ENCODE measurements at places on chromosomes 11 and 22. TPM values are rescaled to one million over a fixed set of nuclear protein-coding genes. Genes with fewer than 3 reads are reported as not detected.

DNA sequence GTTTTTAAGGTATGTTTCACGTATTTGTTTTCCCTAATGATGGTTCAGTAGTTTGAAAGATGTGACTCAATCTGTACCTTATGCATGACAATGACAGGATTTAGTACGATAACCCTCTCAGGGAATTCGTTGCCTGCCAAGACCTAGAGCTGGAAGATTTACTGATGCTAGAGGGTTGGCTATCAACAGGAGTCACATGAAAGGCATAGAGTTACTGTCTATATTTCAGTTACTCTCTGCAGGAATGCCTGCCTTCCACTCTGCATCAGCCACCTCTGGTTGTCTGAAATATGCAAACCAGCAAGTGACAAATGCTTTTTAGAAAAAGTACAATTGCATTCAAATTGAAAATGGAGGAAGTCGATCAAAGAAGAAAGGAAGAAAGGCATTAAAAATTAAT, 276.3 kb upstream of the RAG2 start:
- DNase-seq, result no peak

- DNase-seq, result no peak
Observed at GRCh38 chr11:5597953-5598352, 1.5 kb downstream of the TRIM6 start.

GRCh38 chr11:21414953-21415352, 745.6 kb downstream of the NELL1 start:
- no peak for DNase-seq

GRCh38 chr11:30387891-30388861, 65.3 kb downstream of the ARL14EP start:
- no peak for DNase-seq

DNA sequence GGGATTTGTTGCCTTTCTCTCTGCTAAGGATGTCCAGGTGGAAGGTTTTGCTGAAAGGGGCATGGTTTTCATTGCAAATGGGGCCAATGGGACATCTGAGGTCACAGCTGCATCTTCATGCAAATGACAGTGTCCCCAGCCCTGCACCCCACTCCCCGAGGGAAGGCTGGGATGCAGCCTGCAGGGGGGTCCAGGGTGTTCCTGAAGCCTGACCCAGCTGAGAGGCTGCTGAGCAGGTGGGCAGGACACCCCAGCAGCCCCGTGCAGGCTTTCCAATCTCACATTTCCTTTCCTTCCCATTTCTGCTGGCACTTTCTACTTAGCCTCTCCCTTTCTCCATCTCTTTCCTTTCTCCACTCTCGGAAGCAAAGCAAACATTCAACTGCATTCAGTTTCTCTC, 78.3 kb downstream of the SCN3B start:
- no peak for DNase-seq

- no peak for DNase-seq
Observed at GRCh38 chr11:16191868-16192240, 164.5 kb downstream of the SOX6 start.

DNA sequence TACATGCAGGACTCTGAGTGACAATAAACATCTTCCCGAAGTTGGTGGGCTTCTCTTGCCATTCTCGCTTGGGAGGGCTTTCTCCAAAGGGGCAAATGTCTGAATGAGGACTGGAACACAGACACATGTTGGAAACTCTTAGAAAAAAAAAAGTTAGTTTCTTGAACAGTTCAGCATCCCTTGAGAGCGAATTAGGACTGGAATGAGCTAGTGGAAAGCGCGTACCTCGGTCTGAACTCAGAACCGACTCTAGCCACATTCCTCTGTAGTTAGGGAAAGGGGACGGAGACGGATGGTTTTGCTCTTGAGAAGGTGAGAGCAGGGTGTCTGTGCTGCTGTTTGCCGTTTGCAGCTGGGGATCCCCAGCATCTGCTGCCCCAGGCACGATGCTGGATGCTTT, 517.3 kb downstream of the TBC1D22A start:
- DNase-seq, result no peak

DNA sequence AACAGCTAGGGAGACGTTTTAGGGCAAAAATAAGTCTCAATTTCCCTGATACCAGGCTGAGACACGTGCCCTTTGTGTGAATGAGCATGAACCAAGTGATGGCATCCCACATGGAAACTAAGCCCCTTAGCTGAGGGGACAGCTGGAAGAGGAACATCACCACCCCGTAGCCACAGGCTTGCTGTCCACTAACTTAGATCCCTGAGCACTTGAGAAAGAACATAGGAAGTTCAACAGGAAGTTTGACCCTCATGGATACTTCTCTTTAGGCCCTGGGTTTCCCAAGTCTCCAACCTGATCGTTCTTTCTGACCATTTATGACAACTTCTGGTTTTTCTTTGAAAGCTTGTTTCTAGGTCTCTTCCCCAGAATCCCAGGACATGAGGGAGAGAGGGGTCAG, 11.6 kb upstream of the CKAP5 start:
- DNase-seq, result no peak

DNA sequence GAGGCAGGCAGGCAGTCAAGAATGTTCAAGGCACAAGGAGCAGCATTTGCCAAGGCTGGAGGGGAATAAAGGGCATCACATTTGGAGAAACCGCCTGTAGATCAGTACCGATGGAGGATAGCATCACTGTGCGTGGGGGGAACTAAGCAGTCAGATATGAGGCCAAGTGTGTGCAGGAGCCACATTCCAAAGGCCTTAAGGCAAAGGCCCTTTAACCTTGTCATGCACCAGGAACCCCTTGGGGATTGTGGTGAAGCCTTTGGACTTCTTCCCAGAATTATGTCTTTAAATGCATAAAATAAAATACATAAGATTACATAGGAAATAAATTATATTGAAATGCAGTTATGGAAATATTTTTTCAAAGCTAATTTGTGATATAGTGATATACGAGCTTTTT, 532.1 kb downstream of the BUD13 start:
- peak; percentile 15 for DNase-seq

DNA sequence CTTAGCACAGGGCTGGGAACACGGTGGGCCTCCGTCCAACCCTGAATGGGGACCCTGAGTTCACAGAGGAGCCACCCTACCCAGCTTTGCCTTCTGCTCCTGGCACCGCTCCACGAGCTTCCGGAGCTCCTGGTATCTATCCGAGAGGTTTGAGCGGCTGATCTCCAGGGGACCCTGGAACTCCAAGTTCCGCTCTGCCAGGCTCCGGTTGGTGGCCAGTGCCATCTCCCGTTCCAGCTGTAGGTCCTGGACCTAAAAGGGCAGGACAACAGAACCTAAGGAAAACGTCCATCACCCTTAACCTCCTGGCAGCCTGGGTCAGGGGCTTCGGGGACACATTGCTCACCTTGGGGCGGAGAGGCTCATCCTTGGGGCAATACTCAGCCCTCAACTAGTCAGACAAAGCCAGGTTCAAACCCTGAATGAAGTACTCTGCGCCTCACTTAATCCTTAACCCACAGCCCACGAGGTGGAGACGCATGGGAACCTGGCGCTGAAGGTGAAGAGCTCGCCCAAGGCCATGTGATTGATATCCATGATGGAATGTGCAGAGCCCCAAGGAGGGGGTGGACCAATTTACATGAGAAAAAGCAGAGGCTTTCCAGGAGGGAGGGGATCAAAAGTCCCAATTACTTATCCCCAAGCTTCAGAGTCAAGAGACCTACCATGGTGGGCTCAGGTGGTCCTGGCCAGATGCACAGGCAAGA, 27.1 kb downstream of the VPS37C start:
- DNase-seq, result no peak

DNA sequence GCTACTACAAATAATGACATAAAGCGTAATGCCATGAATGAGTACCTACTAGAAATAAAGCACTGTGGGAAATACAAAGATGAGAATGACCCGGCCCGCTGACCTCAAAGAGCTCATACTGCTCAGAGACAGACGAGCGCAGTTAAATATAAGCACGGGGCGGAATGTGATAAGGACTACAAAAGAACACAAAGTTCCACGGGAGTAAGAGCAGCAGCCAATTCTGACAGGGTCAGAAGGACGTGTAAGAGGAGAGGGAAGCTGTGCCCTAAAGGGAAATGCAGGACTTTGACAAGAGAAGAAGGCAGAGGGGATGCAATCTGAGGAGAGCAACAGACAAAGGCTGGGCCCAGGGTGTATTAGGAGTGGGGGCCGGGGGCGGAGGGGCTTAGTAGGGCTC, 314.6 kb downstream of the LARGE1 start:
- no peak for DNase-seq

- no peak for DNase-seq
Observed at GRCh38 chr11:22626573-22627239, 1.1 kb upstream of the FANCF start.

GRCh38 chr11:13126430-13126829, 117.3 kb downstream of the RASSF10 start:
- peak; percentile 98 for DNase-seq

- DNase-seq, result no peak
Observed at GRCh38 chr22:19463008-19463407, 15.5 kb upstream of the C22orf39 start.

GRCh38 chr11:20611445-20611844, 12.0 kb downstream of the SLC6A5 start:
- no peak for DNase-seq

DNA sequence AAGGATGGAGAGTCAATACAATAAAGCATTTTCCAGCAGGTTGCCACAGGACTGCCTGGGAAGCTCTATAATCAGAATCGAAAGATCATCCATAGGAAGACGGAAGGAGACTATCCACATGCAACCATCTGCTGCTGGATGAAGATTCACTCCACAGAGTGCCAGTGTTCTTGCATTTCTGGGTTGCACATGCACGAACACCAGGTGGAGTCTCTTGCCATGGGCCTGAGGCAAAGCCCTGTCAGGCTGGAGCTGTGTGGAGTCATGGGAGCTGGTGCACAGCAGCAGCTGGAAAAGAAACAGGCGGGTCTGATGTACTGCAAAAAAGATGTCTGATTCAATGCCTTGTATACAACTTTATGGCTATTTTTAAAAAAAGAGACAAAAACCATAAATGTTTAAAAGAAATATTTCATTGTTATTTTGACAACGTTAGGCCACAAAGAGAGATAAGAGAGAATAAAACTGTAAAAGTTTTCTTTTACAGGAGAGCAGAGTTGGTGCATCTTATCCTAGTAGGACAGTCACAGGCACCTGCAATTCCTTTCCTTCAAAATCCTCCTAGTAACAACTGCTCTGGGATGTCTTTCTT, 12.9 kb upstream of the FAT3 start:
- peak; percentile 51 for DNase-seq

DNA sequence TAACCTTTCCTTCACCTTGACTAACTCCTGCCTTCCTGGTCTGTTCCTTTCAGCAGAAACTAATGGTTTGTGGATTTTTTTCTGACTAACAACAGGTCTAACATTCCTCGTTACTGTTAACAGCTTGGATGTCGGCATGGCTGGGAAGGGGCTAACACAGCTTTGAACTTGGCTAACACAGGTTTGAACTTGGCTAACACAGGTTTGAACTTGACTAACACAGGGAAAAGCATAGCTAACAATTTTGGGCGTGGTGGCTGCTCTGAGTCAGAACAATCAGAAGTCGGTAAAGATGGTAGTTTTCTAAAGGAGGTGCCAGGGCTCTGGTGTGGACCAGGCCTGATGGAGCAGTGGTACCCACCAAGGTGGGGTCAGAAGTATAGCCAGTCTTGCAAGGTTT, 16.1 kb downstream of the MIAT start:
- no peak for DNase-seq

DNA sequence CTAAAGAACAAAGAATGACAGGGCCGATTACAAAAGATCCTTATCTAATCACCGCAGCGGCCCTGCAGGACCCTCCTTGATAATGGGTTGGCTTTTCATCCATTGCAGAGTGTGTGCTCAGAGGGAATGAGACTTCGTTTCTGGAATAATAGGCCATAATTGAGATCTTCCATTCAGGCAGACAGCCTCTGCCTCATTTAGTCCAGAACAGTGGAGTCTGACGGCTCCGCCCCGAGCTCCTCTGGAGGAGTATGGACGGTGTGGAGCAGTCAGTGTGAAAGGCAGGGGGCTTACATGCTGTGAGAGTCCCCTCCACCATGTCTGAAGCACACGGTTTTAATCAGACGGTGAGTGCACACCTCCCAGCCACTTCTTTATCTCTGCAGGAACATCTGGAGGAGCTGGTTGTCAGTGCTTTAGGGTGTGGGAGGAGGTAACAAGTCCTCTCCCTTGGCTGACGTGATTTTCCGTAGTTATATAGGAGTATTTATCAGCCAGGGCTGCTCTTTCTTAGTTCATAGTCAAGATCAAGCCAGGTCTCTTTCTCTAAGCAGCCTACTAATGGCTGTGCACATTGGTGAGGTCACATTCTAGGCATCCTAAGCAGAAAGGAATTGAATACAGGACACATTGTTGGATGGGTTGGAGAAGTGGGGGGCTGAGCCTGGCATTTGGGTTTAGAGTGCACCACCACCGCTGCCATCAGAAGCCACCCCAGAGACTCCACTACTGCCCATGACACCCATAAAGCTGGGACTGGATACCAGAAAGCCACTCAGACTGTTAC, 1477.9 kb downstream of the TBC1D22A start:
- DNase-seq, result no peak

DNA sequence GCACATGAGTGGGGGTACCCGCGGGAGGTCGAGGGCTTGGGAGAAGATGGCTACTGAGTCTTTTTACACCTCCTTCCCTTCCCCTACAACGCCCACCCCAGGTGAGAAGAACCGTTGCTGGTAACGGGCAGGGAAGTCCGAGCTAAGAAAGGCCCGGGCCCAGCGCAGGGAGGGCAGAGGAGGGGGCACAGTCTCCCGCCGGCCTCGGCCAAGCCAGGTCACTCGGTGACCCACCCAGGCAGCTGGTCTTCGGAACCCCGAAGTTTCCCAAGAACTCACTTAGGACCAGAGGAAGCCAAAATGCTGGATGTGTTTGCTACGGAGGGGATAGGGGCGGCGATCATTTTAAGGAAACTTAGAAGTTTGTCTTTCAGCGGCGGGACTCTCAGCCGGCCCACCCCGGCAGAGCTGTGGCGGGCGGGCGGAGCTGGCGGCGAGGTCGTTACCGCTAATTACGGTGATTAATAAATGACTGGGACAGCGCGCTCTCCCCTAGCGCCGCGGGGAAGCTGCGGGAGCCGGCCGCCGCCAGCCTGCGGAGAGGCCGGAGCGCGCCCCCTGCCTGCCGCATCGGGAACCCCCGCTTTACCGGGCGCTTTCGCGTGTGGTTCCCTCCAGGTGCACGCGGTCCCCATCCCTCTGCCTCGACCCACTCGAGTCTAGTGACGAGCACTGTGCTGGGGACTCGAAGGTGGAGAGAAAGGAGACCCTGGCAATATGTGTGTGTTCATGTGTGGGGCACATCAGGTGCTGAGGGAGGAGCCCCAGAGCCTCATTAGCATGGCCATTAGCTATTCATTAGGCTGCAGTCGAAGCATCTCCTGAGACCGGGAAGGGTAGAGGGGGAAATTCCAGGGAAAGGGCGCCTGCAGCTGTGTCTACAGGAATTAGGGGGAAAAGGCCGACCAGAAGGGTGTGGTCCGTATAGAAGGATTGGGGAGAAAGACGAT, 945 bp downstream of the ROBO3 start:
- no peak for DNase-seq

DNA sequence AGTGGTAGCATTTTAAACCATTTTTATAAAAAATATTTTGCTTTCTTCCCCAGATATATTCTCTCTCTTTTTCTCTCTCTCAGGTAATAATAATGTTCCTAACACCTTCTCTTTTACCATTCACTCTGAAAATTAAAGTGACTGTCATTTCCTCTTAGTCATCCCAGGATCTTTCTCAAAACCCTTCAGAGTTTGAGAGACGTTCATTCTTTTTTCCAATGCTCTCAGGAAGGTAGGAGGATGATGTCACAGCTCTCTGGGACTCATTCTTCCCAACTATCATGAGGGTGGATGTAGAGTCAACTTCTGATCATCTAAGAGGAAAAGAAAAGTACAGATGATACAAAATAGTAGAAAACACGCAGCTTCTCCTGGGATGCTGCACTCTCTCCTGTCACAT, 60.2 kb upstream of the CRTAM start:
- no peak for DNase-seq

The DDT gene
- 98.8 TPM for total RNA-seq

The SSTR3 gene
- not detected for total RNA-seq

The MMP27 gene
- not detected for total RNA-seq

The AAMDC gene
- total RNA-seq, result 29.7 TPM

The MPEG1 gene
- not detected for total RNA-seq

All from LHCN-M2 (cell line).